Osteoblast (primary cell): ENCODE measurements at places on chromosomes 5 and 9. TPM values are rescaled to one million over a fixed set of nuclear protein-coding genes. Genes with fewer than 3 reads are reported as not detected.

DNA sequence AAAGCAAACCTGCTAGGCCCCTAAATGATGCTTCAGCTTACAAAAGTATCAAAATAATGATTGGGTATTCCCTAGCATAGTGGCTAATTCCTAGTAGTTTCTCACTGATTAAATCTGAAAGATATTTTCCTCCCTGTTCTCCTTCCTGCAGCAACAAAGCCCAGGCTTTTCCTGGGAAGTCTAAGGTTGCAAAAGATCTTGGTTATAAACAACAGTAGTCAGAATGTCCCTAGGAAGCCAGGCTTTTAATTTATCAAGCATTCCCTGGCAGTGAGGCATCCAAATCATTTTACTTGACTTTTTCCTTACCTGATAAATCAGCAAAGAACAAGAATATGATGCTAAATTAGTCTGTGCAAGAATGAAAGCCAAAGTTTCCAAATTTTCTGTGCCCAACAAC is 272.0 kb downstream of the PDE4D start:
- no peaks in the 10 kb centered on the region for H3K36me3 ChIP-seq
- H3K27me3 ChIP-seq, result no peaks in the 10 kb centered on the region
- no peak overlapping the region for H3K4me3 ChIP-seq
- H3K27ac ChIP-seq, result no peak overlapping the region
- DNase-seq, result no peak
- H3K4me1 ChIP-seq, result peaks cover 6% of the 10 kb centered on the region

NR4A3 gene
- total RNA-seq, result 0.29 and 0.36 TPM in 2 replicates

GPRIN1 gene
- total RNA-seq, result 1.8 TPM in 2 replicates

DNA sequence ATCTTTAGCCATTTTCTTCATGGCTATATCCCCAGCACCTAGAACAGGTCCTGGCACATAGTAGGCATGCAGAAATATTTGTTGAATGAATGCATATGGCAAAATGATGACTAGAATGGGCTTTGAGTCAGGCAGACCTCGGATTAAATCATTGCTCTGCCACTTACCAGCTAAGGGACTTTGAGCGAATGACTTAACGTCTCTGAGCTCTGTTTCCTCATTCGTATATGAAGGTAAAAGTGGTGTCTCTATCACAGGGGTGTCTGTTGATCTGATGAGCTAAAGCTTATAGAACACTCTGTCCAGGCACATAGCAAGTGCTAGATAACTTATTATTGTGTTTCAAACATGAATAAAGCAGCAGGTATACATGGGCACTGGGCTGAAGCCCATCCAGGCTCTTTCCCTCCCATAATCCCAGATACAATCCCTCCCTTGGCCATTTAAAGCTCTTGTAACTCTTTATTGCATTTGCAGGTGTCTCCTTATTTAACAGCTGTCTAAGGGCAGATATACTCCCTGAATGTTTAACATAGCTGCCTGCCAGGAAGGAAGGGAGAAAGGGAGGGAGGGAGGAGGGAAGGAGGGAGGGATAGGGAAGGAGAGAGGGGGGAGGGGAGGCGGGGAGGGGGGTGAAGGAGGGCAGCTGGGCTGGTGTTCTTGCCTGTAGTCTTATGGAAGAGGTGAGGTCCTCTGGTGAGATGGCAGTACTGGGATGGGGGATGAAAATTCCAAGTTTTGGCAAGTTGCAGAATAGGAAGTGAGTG is 23.2 kb upstream of the STXBP1 start:
- DNase-seq, result no peak
- no peak overlapping the region for H3K4me3 ChIP-seq
- H3K27ac ChIP-seq, result no peak overlapping the region

GRCh38 chr5:119286511-119287488 is 69.0 kb upstream of the TNFAIP8 start:
- DNase-seq, result no peak
- H3K4me3 ChIP-seq, result no peak overlapping the region

STK32A gene
- total RNA-seq, result 1.2 and 1.8 TPM in 2 replicates

FOXD4L3 gene
- total RNA-seq, result under 0.01 TPM in 1 of 2 replicates, not detected in the other

DNA sequence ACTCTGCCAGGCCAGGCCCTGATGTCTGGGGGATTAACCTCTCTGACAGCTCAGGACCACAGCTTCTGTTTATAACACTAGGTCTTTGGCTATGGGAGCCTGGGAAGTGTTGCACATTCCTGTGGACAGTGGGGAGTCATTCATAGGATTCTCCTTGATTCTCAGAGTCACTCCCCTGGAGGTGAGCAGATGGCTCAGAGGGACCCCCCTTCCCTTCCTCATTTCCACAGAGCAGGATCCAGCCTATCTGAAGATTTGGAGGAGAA is 60.2 kb downstream of the NRG2 start:
- DNase-seq, result no peak
- H3K27me3 ChIP-seq, result peaks cover 15% of the 10 kb centered on the region
- H3K4me3 ChIP-seq, result no peak overlapping the region
- H3K27ac ChIP-seq, result no peak overlapping the region

LCN12 gene
- not detected in 2 replicates for total RNA-seq

GRCh38 chr5:51377151-51378060 is 5.8 kb upstream of the ISL1 start:
- no peak for DNase-seq
- no peaks in the 10 kb centered on the region for H3K36me3 ChIP-seq
- no peak overlapping the region for H3K4me3 ChIP-seq
- H3K27ac ChIP-seq, result no peak overlapping the region
- peaks cover 35% of the 10 kb centered on the region for H3K27me3 ChIP-seq

GRCh38 chr9:35822926-35823325 is 5.6 kb downstream of the FAM221B start:
- H3K4me3 ChIP-seq, result no peak overlapping the region
- no peaks in the 10 kb centered on the region for H3K36me3 ChIP-seq
- DNase-seq, result no peak
- no peaks in the 10 kb centered on the region for H3K27me3 ChIP-seq
